ENCODE measurements at places on chromosomes 6 and 20. TPM values are rescaled to one million over a fixed set of nuclear protein-coding genes. Genes with fewer than 3 reads are reported as not detected.

- peak overlapping the region; percentile 10 for H3K27ac ChIP-seq
- H3K36me3 ChIP-seq, result no peaks in the 10 kb centered on the region
- H3K4me3 ChIP-seq, result peak overlapping the region; percentile 58
These were observed 538 bp downstream of the TTLL9 start for GRCh38 chr20:31870726-31871617.

DNA sequence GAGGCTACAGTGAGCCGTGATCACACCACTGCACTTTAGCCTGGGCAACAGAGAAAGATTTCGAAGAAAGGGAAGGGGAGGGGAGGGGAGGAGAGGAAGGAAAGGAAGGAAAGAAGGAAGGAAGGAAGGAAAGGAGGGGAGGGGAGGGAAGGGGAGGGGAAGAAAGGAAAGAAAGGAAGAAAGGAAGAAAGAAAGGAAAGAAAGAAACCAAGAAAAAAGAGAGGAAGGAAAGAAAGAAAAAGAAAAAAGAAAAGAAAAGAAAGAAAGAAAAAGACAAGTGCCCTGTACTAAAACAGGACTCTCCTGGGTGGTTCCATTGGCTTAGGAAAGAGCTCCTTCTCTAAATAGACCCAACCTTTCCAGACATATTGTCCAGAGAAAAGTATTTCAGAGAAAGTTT, 136.6 kb downstream of the PXDC1 start:
- DNase-seq, result no peak
- no peak overlapping the region for H3K27ac ChIP-seq
- H3K27me3 ChIP-seq, result no peaks in the 10 kb centered on the region
- H3K36me3 ChIP-seq, result no peaks in the 10 kb centered on the region

GRCh38 chr6:146287691-146288369, 255.8 kb upstream of the RAB32 start:
- no peak for DNase-seq
- no peaks in the 10 kb centered on the region for H3K4me1 ChIP-seq

GRCh38 chr20:33391722-33392415, 9.4 kb downstream of the CDK5RAP1 start:
- no peak overlapping the region for H3K4me3 ChIP-seq
- H3K27ac ChIP-seq, result no peak overlapping the region
- no peaks in the 10 kb centered on the region for H3K27me3 ChIP-seq
- DNase-seq, result no peak
- H3K4me1 ChIP-seq, result no peaks in the 10 kb centered on the region
- H3K36me3 ChIP-seq, result peaks cover 25% of the 10 kb centered on the region

- DNase-seq, result no peak
- H3K36me3 ChIP-seq, result no peaks in the 10 kb centered on the region
- no peaks in the 10 kb centered on the region for H3K4me1 ChIP-seq
- H3K27me3 ChIP-seq, result no peaks in the 10 kb centered on the region
- no peak overlapping the region for H3K4me3 ChIP-seq
These were observed 417.4 kb downstream of the TBC1D32 start for GRCh38 chr6:120916844-120917243.

DNA sequence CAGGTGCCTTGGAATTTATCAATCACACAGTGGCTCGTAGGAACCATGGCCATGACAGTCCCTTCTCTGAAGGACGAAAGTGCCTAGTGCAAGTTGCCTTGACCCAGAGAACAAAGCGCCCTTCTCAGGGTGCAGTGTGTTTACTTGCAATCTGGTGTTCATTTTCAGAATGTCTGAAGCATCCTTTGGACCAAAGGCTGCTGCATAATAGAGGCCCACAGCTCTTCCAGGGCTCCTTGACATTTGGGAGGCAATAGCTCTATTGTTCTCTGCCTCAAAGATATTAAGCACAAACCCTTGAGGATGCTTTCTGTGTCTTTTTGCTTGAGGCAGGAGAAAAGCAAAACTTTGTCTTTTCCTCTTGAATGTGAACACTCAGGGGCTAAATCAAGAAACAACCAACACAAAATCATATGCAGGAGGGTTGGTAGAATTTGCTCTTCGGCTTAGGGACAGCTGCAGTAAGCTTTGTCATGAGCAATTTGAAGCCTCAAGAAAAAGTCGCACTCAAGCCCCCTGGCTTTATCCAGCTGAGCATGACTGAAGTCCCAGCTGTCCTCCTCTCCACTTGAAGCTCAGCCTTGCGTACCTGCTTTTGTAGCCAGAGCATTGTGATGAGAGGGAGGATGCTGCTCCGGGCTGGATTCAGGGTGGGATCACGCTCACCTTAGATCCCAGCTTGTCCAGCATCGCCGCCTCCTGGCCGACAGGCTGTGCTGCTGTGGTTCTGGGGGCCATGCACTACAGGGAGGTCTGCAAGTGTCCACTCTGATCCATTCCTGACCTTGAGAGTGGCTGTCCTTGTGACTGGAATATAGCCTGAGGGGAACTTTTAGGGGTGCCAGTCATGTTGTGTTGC, 495.4 kb downstream of the CDH26 start:
- H3K36me3 ChIP-seq, result no peaks in the 10 kb centered on the region
- H3K4me1 ChIP-seq, result no peaks in the 10 kb centered on the region

DNA sequence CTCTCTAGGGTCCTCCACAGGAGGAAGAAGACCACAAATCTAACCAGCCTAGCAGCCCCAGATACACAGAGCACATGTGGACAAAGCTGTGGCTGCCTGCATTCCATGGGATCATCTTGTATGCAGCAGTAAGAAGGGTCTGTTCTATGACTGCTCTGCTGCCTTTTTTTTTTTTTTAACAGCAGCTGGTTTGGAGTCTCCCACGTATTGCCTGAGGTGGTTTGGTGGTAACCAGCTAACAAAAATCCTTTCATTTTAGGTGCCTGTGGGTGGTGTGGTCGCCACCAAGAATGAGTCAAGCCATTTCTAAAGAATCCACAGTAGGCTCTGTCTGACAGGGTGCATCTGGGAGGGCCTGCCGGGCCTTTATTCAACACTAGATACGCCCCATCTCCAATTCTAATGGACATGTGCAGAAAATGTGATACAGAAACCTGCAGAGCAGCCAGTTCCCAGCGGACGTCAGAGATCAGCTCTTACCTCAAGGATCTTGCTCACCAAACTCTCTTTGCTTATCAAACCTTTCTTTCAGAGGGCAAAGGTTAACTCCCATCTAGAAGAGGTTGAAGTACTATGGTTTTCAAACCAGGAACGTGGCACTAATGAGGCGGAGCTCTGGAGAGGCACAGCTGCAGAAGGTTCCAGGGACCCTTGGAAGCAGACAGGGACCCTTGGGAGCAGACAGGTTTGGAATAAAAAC, 32.0 kb downstream of the GNAS-AS1 start:
- no peaks in the 10 kb centered on the region for H3K36me3 ChIP-seq
- H3K27ac ChIP-seq, result no peak overlapping the region
- no peaks in the 10 kb centered on the region for H3K4me1 ChIP-seq
- no peaks in the 10 kb centered on the region for H3K27me3 ChIP-seq

- no peak for DNase-seq
- H3K27me3 ChIP-seq, result no peaks in the 10 kb centered on the region
- no peak overlapping the region for H3K27ac ChIP-seq
- H3K4me1 ChIP-seq, result no peaks in the 10 kb centered on the region
- H3K4me3 ChIP-seq, result no peak overlapping the region
- no peaks in the 10 kb centered on the region for H3K36me3 ChIP-seq
These were observed 523.9 kb downstream of the BMP2 start for GRCh38 chr20:7291323-7291943.

- no peaks in the 10 kb centered on the region for H3K4me1 ChIP-seq
- H3K36me3 ChIP-seq, result no peaks in the 10 kb centered on the region
These were observed 40.9 kb upstream of the GCM1 start for GRCh38 chr6:53189554-53189953.

- no peak overlapping the region for H3K4me3 ChIP-seq
- DNase-seq, result no peak
- H3K27ac ChIP-seq, result no peak overlapping the region
These were observed 163.9 kb downstream of the IBTK start for GRCh38 chr6:82083646-82084045.

- DNase-seq, result no peak
- H3K27me3 ChIP-seq, result peaks cover 12% of the 10 kb centered on the region
- H3K4me1 ChIP-seq, result peaks cover 9% of the 10 kb centered on the region
- H3K36me3 ChIP-seq, result no peaks in the 10 kb centered on the region
- no peak overlapping the region for H3K4me3 ChIP-seq
- no peak overlapping the region for H3K27ac ChIP-seq
These were observed 3.0 kb upstream of the RBBP8NL start for GRCh38 chr20:62430311-62430853.

GRCh38 chr20:39356908-39357307, 394.8 kb downstream of the DHX35 start:
- H3K27ac ChIP-seq, result no peak overlapping the region
- no peaks in the 10 kb centered on the region for H3K27me3 ChIP-seq
- no peak for DNase-seq
- no peaks in the 10 kb centered on the region for H3K36me3 ChIP-seq
- H3K4me3 ChIP-seq, result no peak overlapping the region

DNA sequence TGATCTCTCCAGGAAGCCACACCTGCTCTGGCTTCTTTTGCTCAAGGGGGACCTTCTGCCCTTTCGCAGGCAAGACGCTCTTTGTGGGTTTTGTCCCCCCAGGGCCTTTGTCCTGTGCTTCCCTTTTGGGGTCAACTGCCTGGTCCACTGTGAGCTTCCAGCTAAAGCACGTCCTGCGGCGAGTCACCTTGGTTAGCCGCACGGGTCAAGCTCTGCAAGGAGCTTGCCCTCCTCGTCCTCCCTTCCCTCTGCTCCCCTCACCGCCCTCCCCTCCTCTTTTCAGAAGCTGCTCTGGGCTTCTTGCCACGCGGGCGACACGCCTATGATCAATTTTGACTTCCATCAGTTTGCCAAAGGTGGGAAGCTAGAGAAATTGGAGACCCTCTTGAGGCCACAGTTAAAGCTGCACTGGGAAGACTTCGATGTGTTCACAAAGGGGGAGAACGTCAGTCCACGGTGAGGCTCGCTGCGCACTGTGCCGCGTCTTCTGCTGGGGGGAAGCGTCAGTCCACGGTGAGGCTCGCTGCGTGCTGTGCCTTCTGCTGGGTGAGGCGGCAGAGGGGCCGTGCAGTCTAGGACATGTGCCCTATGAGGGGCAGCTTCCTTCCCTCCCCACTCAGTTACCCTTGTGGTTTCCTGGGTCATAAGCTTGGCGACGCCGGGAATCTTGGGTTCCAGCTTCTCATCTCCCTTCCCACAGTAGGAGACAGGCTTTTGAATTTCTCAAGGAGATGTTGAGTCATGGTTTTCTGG, 80.2 kb downstream of the SYNJ2 start:
- H3K4me3 ChIP-seq, result no peak overlapping the region
- peaks cover 15% of the 10 kb centered on the region for H3K4me1 ChIP-seq
- no peaks in the 10 kb centered on the region for H3K36me3 ChIP-seq
- H3K27ac ChIP-seq, result peak overlapping the region; percentile 75

DNA sequence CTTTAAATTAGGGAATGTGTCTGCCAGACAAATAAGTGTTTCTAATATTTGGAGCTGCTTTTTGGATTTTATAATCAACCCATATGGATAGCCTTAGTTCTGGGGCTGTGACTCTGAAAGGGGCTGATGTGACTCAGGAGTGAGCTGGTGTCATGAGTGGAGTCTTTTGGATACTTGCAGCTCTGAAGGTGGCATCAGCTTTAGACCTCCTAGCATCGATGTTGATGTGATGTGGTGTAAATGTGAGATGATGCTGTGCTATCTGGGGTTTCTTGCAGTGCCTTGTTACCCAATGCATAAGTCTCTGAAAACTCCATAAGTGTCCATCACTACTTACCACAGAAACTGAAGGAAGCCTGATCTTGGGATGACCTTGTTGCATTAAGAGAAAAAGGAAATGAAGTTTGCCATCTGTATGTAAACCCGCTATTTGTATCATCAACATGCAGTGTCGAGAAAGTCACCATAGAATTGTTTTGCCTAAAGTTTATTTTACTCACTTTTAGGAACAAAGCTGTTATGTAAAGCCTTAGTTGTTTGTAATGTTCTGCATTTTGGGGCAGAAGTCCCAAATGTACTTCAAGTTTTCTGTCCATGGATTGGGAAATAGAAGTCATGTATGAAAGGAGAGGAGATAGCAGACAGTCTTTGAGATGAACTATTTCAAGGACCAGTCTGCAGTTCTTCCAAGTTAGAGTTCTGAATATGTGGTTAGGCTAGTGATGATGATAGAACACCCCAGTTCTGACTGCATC, 8.0 kb downstream of the FOXO3 start:
- H3K27ac ChIP-seq, result no peak overlapping the region
- H3K27me3 ChIP-seq, result no peaks in the 10 kb centered on the region
- H3K4me3 ChIP-seq, result no peak overlapping the region
- DNase-seq, result no peak
- H3K4me1 ChIP-seq, result peaks cover 33% of the 10 kb centered on the region
- no peaks in the 10 kb centered on the region for H3K36me3 ChIP-seq

- H3K4me3 ChIP-seq, result no peak overlapping the region
- DNase-seq, result no peak
- H3K27ac ChIP-seq, result no peak overlapping the region
- H3K4me1 ChIP-seq, result no peaks in the 10 kb centered on the region
These were observed 119.9 kb downstream of the RNF144B start for GRCh38 chr6:18507018-18507415.

DNA sequence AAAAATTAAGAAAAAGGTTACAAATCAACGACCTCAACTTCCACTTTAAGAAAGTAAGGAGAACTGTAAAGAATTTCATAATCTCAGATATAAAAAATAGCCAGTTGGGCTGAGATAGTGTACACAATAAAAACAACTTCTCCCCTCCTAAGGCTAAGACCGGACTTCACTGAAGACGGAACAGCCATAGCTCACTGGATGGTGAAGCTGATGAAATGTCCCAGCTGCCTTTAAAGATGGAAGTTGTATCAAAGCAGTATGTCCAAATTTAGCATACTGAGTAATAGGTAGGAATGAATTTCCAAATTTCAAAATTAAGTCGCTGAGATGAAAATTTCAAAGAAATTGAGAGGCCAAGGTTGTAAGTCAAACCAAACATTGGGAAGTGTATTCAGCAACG, 153.3 kb downstream of the RNGTT start:
- no peaks in the 10 kb centered on the region for H3K36me3 ChIP-seq
- H3K4me3 ChIP-seq, result no peak overlapping the region
- DNase-seq, result no peak
- H3K4me1 ChIP-seq, result no peaks in the 10 kb centered on the region

DNA sequence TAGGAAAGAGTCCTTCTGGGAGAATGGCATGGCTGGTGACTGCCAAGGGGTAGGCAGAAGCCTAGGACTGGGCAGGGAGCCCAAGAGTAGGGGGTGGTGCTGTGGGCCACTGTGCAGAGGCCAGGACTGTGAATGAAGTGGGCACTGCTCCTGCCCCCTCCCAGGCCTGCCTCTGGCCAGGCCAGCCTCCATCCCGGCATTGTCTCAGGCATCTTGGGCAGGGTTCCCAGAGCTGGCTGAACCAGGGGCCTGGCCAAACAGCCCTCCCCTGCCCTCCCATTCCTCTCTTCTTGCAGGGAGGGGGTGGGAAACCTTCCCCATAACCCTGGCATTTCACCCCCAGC, 81.6 kb downstream of the MRPL14 start:
- no peaks in the 10 kb centered on the region for H3K36me3 ChIP-seq
- DNase-seq, result no peak
- H3K4me1 ChIP-seq, result peaks cover 15% of the 10 kb centered on the region
- H3K4me3 ChIP-seq, result no peak overlapping the region

GRCh38 chr20:46323557-46323956, 15.3 kb upstream of the CDH22 start:
- H3K4me3 ChIP-seq, result no peak overlapping the region
- H3K4me1 ChIP-seq, result no peaks in the 10 kb centered on the region
- H3K27ac ChIP-seq, result no peak overlapping the region
- DNase-seq, result no peak
- peaks cover 60% of the 10 kb centered on the region for H3K27me3 ChIP-seq
- H3K36me3 ChIP-seq, result no peaks in the 10 kb centered on the region

MACROD2 gene
- 4.6 TPM for total RNA-seq

TREM2 gene
- not detected for total RNA-seq

ANKRD66 gene
- total RNA-seq, result not detected

SENP6 gene
- 97.9 TPM for total RNA-seq

SIM1 gene
- not detected for total RNA-seq

ARMH2 gene
- total RNA-seq, result not detected

SLC17A5 gene
- 33.3 TPM for total RNA-seq

GUCA1A gene
- total RNA-seq, result not detected

CFAP61 gene
- not detected for total RNA-seq
